Lower leg skin (tissue), 4 donors: ENCODE measurements at places on chromosomes 5 and 9. TPM values are rescaled to one million over a fixed set of nuclear protein-coding genes. Genes with fewer than 3 reads are reported as not detected.

Gene PRDM9
- total RNA-seq: not detected

- DNase-seq: no peak
Measured at GRCh38 chr5:90590170-90590569, 31.6 kb downstream of the ADGRV1 start.

Gene PIP5KL1
- total RNA-seq: 11.3 TPM

Gene SLC25A2
- 0.66 TPM for total RNA-seq

GRCh38 chr5:172542651-172543131 is 88.4 kb upstream of the SH3PXD2B start:
- DNase-seq: no peak

- no peak for DNase-seq
Measured at GRCh38 chr9:127058645-127059021, 63.8 kb downstream of the ANGPTL2 start.

DNA sequence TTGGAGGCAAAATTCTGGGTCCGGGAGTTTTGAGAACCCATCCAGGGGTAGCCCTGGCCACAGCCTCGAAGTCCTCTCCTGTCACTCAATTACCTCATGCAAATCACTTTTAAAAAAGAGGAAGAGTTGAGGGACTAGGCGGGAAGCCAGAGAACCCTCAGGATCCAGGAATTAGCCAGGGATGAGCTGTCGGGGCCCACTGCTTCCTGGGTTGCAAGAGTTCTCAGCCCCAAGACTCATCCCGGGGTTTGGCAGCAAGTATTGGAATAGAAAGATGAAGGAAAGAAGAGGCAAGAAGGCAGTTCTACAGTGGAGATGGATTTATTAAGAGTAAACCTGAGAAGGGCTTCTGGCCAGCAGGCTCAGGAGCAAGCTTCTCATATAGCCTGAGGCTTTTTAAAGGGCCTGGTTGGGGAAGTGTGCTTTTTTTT is 25.6 kb downstream of the C9orf50 start:
- no peak for DNase-seq

DNA sequence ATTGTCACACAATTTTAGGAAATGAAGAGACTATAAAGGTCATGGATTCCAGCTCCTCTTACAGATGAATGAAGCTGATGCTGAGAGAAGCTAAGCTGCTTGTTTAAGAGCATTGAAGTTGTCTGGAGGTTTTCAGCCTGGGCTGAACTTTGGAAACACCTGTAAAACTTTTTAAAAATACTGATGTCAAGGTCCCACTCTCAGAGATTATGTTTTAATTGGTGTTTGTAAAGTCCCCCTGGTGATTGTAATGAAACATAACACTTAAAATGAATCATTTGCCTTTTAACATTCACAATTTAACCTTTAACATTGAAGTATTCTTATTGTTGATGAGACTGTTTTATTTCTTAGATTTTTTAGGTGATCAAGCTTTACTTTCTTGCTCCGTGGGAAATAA is 16.4 kb downstream of the RAD23B start:
- no peak for DNase-seq
